ENCODE measurements at places on chromosomes 4 and X. TPM values are rescaled to one million over a fixed set of nuclear protein-coding genes. Genes with fewer than 3 reads are reported as not detected.

The GCNA gene
- 2.8 TPM for total RNA-seq

The DMRTC1 gene
- not detected for total RNA-seq

The COX7B2 gene
- not detected for total RNA-seq

The INTU gene
- 0.12 TPM for total RNA-seq

The GYPA gene
- not detected for total RNA-seq

- no peak for DNase-seq
- H3K4me1 ChIP-seq = peaks cover 4% of the 10 kb centered on the region
- H3K4me3 ChIP-seq = no peak overlapping the region
- H3K36me3 ChIP-seq = no peaks in the 10 kb centered on the region
- H3K27ac ChIP-seq = no peak overlapping the region
- H3K27me3 ChIP-seq = no peaks in the 10 kb centered on the region
Measured at GRCh38 chr4:176902710-176903323, 110.1 kb upstream of the VEGFC start.

- H3K27ac ChIP-seq = peak overlapping the region; percentile 74
- peaks cover 2% of the 10 kb centered on the region for H3K36me3 ChIP-seq
- DNase-seq = no peak
- peaks cover 9% of the 10 kb centered on the region for H3K4me1 ChIP-seq
Measured at GRCh38 chrX:16711893-16712547, 449 bp downstream of the CTPS2 start.

GRCh38 chrX:117096528-117096927, 633.8 kb upstream of the CT83 start:
- no peaks in the 10 kb centered on the region for H3K27me3 ChIP-seq
- H3K36me3 ChIP-seq = peaks cover 2% of the 10 kb centered on the region
- H3K4me1 ChIP-seq = no peaks in the 10 kb centered on the region
- H3K27ac ChIP-seq = no peak overlapping the region

DNA sequence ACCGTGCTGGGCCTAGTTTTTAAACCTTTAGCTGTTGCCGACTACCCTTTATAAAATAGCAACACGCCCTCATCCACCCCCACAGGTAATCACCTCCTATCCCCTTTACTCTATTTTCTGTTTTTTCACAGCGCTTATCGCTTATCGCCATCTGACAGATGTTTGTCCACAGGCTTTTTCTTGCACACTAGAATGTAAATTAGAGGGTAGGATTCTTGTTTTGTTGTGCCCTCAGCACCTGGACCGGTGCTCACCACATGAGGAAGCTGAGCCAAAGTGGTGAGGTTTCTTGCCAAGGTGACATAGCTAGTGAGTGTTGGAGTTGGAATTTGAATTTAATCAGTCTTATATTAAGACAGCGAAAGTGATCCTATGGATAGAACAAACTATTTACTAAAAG, 2.9 kb upstream of the RBBP7 start:
- no peak for DNase-seq
- no peak overlapping the region for H3K27ac ChIP-seq
- H3K4me1 ChIP-seq = peaks cover 7% of the 10 kb centered on the region

GRCh38 chr4:38866973-38867477, 581 bp upstream of the FAM114A1 start:
- H3K27ac ChIP-seq = no peak overlapping the region
- H3K4me1 ChIP-seq = peaks cover 8% of the 10 kb centered on the region
- H3K36me3 ChIP-seq = no peaks in the 10 kb centered on the region
- DNase-seq = no peak
- H3K4me3 ChIP-seq = peak overlapping the region; percentile 67
- peaks cover 15% of the 10 kb centered on the region for H3K27me3 ChIP-seq

GRCh38 chr4:40212674-40213527, 16.1 kb downstream of the RHOH start:
- peak overlapping the region; percentile 64 for H3K4me3 ChIP-seq
- H3K27me3 ChIP-seq = no peaks in the 10 kb centered on the region
- H3K4me1 ChIP-seq = peaks cover 87% of the 10 kb centered on the region
- H3K27ac ChIP-seq = peak overlapping the region; percentile 93
- H3K36me3 ChIP-seq = peaks cover 67% of the 10 kb centered on the region

DNA sequence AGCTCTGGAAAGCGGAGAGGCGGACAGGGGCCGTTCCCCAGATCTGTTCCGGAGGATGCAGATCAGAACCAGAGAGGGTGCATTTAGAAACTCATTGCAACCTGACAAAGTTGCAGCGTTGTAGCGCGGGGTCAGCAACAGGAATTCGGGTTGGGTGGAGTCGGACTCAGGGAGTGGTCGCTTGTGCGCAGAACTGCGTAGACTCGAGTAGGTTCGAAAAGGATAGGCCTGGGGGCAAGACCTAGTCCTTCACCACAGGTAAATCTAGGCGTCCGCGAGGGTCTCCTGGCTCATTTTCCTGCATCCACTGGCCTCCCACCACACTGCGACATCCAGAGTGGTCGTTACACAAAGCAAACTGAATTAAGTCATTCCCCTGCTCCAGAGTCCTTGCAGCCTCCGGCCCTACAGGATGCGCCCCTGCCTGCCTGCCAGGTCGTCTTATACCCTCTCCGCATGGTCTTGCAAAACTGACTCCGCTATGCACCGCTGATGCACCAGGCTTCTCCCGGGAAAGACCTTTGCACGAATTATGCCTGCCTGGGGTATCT, 4.7 kb upstream of the ZNF518B start:
- H3K36me3 ChIP-seq = no peaks in the 10 kb centered on the region
- no peak for DNase-seq
- H3K27ac ChIP-seq = no peak overlapping the region
- H3K4me1 ChIP-seq = peaks cover 22% of the 10 kb centered on the region

DNA sequence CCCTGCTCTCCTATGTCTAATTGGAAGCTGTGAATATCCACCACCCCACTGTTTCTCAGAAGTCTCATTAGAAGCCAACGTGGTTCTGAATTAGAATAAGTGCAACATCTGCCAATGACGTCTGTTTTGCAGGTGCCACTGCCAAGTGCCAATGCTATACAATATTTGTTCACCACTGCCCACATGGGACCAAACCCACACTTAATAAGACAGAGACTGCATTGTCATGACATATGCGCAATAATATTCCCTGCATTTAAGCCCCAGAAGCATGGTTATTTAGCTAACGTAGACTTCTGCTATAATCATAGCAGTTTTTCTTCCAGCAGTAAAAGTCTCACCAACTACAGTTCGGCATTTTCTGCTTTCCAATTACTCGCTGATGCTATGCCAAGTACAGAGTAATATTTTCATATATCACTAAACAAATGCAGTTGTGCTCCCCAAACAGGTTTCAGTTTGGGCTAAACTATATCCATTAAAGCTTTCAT, 262.5 kb upstream of the PCDH18 start:
- no peaks in the 10 kb centered on the region for H3K27me3 ChIP-seq
- no peaks in the 10 kb centered on the region for H3K4me1 ChIP-seq
- DNase-seq = no peak
- H3K4me3 ChIP-seq = no peak overlapping the region
- no peak overlapping the region for H3K27ac ChIP-seq

DNA sequence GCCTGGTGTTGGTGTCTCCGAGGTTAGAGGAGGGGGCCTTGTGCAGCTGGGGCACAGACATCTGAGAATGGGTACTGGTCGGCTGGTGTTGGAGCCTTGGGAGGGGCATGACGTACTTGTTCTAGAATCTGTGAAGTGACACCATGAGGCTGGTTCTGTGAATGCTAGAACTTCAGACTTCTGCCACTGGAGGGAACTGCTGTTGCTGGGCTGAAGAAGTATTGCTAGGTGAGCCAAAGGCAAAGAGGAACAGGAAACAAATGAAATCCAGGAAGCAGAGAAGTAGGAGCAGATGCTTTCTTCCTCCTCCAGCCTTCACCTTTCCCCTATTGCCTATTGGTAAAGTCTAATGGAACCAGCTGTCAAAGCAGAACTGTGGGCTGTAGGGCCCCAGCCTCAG, 120.9 kb upstream of the DDIT4L start:
- peaks cover 12% of the 10 kb centered on the region for H3K27me3 ChIP-seq
- H3K4me1 ChIP-seq = no peaks in the 10 kb centered on the region
- no peak for DNase-seq
- no peaks in the 10 kb centered on the region for H3K36me3 ChIP-seq

- no peak for DNase-seq
- H3K36me3 ChIP-seq = no peaks in the 10 kb centered on the region
- H3K4me3 ChIP-seq = no peak overlapping the region
- no peak overlapping the region for H3K27ac ChIP-seq
- H3K4me1 ChIP-seq = peaks cover under 1% of the 10 kb centered on the region
Measured at GRCh38 chr4:151048913-151049312, 33.8 kb upstream of the LRBA start.

DNA sequence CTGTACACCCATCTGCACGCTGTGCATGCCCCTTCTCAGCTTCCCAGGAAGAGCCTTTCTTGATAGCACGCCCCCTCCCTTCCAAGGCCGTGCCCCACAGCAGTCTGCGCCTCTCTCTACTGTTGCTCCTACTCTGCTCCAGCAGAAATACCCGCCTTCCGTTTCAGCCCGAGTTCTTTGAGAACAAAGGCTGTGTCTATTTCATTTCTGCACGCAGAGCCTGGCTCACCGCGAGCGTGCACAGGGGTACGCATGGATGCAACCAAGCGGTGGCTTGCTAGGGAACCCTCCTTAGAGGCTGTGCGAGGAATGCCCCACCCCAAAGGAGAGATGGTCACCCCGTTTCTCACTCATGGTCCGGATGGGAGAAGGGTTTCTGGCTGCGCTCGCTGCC, 485 bp downstream of the AADAT start:
- DNase-seq = no peak
- peak overlapping the region; percentile 48 for H3K4me3 ChIP-seq
- no peak overlapping the region for H3K27ac ChIP-seq
- H3K4me1 ChIP-seq = peaks cover 13% of the 10 kb centered on the region
